ENCODE measurements at places on chromosomes 4 and X.

- H3K27me3 ChIP-seq = no peaks in the 10 kb centered on the region
- no peaks in the 10 kb centered on the region for H3K36me3 ChIP-seq
- H3K27ac ChIP-seq = no peak overlapping the region
- no peak for DNase-seq
- H3K4me1 ChIP-seq = no peaks in the 10 kb centered on the region
These were observed 57.9 kb downstream of the DKK2 start for GRCh38 chr4:106978046-106978774.

GRCh38 chrX:147478899-147479298 lies 432.8 kb upstream of the FMR1 start:
- H3K27ac ChIP-seq = no peak overlapping the region
- H3K4me1 ChIP-seq = no peaks in the 10 kb centered on the region
- H3K27me3 ChIP-seq = no peaks in the 10 kb centered on the region

DNA sequence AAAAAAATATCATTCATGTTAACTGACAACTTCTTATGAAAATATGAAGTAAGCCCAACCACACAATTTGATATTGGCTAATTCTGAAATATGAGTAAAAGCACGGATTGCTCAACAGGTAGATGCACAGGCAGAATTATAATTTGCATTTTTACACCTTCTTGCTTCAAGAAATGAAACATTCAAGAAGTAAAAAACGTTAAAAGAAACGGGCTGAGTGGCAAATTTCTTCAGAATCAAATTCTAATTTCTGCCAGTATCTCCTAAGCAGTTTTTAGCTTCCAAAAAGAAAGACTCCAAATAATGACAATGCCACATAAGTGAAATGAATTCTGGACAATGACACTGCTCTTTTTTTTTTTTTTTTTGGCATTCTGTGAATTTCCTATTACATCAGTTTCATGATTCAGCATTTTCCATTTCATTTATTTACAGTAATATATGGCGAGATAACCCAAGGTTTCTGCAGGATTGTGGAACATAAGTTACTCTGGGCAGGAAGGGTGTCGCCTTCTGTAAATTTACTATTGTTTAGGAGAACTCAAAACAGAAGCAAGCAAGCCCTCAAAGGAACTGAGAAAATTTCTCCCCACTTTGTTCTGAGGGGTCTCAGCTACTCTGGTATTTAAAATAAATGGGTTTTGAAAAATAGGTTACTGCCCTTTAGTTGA lies 1.4 kb downstream of the SEL1L3 start:
- H3K27me3 ChIP-seq = peaks cover 3% of the 10 kb centered on the region
- no peak overlapping the region for H3K27ac ChIP-seq
- DNase-seq = no peak

DNA sequence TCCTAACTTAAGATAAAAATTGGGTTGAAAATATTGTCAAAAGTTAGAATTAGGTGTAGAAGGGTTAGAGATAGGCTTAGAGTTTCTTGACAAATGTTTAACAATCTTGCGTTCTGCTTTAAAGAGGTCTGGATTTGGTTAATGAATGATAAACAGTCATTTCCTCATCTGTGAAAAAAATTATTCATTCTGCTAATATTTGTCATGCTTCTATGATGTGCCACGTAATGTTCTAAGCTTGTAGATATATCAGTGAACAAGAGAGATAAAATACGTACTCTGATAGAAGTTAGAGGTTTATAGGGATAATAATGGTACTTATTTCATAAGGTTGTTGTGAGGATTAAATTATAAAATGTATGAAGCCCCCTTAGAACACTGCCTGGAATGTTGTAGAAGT lies 443.0 kb upstream of the GALNT7 start:
- no peaks in the 10 kb centered on the region for H3K27me3 ChIP-seq
- no peak for DNase-seq
- H3K4me3 ChIP-seq = no peak overlapping the region
- H3K27ac ChIP-seq = no peak overlapping the region

GRCh38 chrX:30981968-30982367 lies 89.9 kb downstream of the FTHL17 start:
- H3K36me3 ChIP-seq = no peaks in the 10 kb centered on the region
- no peak overlapping the region for H3K4me3 ChIP-seq
- no peak overlapping the region for H3K27ac ChIP-seq
- no peak for DNase-seq

GRCh38 chr4:95506264-95506663 lies 42.5 kb downstream of the UNC5C start:
- H3K4me1 ChIP-seq = peaks cover 2% of the 10 kb centered on the region
- H3K27ac ChIP-seq = no peak overlapping the region
- no peaks in the 10 kb centered on the region for H3K27me3 ChIP-seq
- peak; percentile 90 for DNase-seq
- H3K4me3 ChIP-seq = no peak overlapping the region

DNA sequence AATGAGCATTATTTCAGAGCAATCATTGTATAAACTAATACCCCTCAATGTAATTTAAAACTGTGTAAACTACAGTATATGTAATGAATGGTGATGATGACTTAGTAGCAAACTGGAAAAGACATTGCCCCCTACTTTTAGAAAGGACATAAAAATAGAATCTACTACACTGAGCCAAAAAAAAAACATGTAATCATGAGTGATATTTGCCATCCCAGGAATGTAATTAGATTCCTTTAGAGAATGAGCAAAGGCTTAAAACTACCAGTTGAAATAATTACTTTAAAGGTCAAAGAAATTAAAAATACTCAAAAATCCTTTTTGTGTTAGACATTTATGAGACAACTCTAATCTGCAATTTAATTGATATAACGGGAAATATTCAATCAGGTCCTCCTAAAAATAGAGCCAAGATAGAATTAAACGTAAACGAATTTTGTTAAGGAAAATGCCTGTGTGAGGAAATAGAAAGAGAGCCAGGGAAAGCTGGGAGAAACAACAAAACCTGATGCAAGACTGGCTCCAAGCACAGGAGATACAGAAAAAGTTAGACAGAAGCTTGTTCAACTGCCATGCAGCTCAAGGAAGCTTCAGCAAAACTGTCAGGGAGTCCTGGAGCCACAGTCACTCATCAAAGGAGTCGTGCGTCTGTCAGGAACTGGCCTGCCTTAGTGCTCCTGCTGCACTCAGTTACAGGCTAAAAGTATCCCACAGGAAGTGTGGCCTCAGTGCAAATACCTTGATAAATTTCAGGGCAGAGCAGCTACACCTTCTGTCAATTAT lies 655.7 kb upstream of the INTU start:
- no peak for DNase-seq
- H3K4me3 ChIP-seq = no peak overlapping the region
- H3K27me3 ChIP-seq = no peaks in the 10 kb centered on the region
- peaks cover 1% of the 10 kb centered on the region for H3K4me1 ChIP-seq

GRCh38 chr4:189035091-189035490 lies 895.9 kb downstream of the TRIML1 start:
- DNase-seq = no peak
- no peak overlapping the region for H3K27ac ChIP-seq
- no peak overlapping the region for H3K4me3 ChIP-seq
- H3K36me3 ChIP-seq = no peaks in the 10 kb centered on the region

DNA sequence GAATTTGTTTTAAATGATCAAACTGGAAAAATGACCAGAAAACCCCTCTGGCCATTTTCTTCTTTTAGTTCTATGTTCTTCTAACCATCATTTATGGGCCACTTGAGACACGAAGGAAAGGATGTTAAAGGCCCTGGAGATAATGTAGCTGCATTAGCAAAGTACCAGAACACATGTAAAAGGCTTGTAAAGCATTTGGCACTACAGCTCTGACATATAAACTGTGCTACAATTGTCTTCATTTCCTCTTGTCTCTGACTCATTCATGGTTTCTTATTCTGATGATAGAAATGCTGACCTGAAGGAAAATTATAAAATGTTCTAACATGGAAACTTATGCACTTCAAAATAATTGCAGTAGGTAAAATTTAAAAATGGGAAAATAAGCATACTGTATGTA lies 388.7 kb downstream of the FAT4 start:
- H3K4me3 ChIP-seq = no peak overlapping the region
- H3K4me1 ChIP-seq = no peaks in the 10 kb centered on the region

GRCh38 chr4:100287534-100287933 lies 97.3 kb upstream of the DDIT4L start:
- H3K27me3 ChIP-seq = no peaks in the 10 kb centered on the region
- no peaks in the 10 kb centered on the region for H3K36me3 ChIP-seq

GRCh38 chr4:109945056-109945455 lies 32.4 kb downstream of the EGF start:
- DNase-seq = peak; percentile 2
- no peak overlapping the region for H3K27ac ChIP-seq
- no peaks in the 10 kb centered on the region for H3K27me3 ChIP-seq
- no peak overlapping the region for H3K4me3 ChIP-seq
- H3K36me3 ChIP-seq = no peaks in the 10 kb centered on the region

DNA sequence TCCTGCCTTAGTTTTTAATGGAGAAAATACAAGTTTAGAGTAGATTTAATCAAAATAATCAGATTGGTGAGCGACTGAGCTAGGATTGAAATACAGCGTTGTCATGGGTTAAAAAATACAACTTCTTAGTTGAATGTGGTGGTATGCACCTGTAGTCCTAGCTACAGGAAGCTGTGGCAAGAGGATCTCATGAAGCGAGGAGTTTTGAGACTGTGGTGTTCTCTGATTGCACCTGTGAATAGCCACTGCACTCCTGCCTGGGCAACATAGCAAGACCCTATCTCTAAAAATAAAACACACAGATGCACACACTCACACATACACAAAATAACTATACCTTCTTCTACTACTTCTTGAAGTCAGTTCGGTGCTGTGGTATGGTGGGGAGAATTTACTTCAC lies 19.8 kb upstream of the GBA3 start:
- H3K36me3 ChIP-seq = no peaks in the 10 kb centered on the region
- no peaks in the 10 kb centered on the region for H3K4me1 ChIP-seq
- H3K4me3 ChIP-seq = no peak overlapping the region
- no peak for DNase-seq
- H3K27ac ChIP-seq = no peak overlapping the region

DNA sequence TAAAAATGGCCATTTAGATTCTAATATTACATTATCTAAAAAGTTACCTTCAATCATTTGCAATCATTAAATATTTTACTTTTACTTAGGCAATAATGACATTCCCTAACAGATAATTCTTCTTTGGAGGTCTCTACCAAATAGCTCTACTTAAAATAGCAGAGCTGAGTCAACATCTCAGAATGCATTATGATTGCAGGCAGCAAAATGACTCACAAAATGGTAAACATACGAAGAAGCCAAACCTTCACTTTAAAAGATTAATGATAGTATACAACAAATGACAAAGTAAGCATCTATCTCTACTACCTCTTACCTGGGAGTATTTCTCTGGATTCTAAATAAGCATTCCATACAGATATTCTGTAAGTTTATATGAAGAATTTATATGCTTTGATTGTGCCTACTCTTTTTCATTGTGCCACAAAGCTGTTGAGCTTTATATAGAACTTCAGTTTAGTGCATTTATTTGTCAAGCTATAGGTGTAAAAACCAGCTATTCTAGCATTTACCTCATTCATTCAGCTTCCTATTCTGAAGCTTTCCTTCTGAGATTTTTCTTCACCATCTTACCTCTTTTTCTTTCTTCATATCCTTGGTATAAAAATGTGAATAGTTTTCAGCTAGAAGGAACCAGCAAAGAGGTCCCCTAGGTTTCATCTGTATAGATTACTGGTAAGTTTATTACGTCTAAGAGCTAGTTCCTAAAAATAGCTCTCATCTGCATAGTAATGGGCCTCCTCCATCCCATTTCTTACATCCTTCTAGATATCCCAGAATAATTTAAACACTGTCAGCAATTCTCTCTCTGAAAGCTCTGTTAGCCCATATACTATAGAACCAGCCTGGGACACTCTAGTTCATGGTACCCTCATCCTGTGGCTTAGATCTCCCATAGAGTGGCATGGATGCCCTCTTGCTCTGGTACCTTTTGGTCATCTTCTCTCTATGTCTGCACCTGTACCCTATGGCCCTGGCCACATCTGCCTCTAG lies 17.2 kb upstream of the SPCS3 start:
- no peaks in the 10 kb centered on the region for H3K36me3 ChIP-seq
- H3K4me3 ChIP-seq = no peak overlapping the region
- no peak overlapping the region for H3K27ac ChIP-seq
- no peaks in the 10 kb centered on the region for H3K27me3 ChIP-seq
- H3K4me1 ChIP-seq = peaks cover 3% of the 10 kb centered on the region

- no peak overlapping the region for H3K27ac ChIP-seq
- no peak for DNase-seq
- H3K27me3 ChIP-seq = no peaks in the 10 kb centered on the region
These were observed 641.8 kb downstream of the FSTL5 start for GRCh38 chr4:161522031-161522430.

DNA sequence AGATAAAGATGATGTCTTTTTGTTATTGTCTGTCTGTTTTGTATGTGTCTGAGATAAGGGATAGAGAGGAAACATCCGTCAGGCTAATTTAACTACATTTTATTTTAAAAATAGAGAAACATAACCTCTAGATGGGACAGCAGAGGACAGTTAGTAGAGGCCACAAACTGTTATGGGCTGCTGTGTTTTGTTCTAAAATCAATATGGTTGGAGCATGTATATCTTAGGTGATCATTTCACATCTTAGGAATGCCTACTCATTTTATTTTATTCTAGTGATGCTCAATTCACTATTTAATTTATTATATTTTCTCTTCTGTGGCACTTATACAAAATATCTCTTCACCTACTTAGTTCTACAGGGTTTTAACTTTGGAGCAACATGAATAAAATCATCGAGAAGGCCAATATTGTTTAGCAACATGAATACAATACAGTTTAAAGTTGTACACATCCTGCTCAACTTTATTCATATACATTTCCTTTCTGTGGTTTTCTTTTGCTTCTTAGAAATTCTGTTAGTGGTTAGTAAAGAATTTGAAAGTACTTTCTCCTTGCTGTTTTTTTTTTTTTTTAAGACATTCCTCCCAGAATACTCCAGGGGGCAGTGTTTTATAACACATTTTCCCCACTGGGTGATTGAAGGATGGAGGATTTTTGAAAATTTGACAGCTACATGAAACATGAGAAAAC lies 392.9 kb downstream of the UNC5C start:
- no peaks in the 10 kb centered on the region for H3K4me1 ChIP-seq
- DNase-seq = peak; percentile 13
- H3K27me3 ChIP-seq = no peaks in the 10 kb centered on the region
- no peak overlapping the region for H3K4me3 ChIP-seq
- no peak overlapping the region for H3K27ac ChIP-seq

GRCh38 chr4:98126141-98126540 lies 17.1 kb downstream of the STPG2 start:
- H3K4me3 ChIP-seq = no peak overlapping the region
- H3K4me1 ChIP-seq = no peaks in the 10 kb centered on the region
- H3K27ac ChIP-seq = no peak overlapping the region
- H3K36me3 ChIP-seq = no peaks in the 10 kb centered on the region

DNA sequence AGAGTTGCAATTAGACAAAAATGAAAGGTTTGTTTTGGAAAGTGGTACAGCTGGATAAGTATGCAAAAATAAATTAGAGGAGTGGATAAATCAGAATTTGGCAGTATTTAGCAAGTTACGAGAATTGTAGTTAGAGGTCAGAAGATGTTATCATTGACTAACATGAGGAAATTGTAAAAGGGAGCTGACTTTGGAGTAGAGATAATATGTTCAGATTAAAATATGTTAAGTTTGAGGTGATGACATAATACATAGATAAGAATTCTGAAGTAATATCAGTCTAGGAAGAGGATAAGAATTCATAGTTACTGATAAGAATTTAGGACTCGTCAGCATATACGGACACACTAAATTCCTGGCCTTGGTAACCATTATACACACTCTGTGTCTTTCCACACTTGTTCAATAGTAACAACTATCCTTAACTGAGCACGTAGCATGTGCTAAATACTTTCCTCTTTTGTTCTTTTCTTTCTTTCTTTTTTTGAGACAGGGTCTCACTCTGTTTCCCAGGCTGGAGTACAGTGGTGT lies 4.1 kb upstream of the EPGN start:
- H3K27me3 ChIP-seq = no peaks in the 10 kb centered on the region
- no peak overlapping the region for H3K27ac ChIP-seq
- no peaks in the 10 kb centered on the region for H3K4me1 ChIP-seq
- H3K4me3 ChIP-seq = no peak overlapping the region
- H3K36me3 ChIP-seq = no peaks in the 10 kb centered on the region
